ENCODE measurements at places on chromosomes 2 and 18.

DNA sequence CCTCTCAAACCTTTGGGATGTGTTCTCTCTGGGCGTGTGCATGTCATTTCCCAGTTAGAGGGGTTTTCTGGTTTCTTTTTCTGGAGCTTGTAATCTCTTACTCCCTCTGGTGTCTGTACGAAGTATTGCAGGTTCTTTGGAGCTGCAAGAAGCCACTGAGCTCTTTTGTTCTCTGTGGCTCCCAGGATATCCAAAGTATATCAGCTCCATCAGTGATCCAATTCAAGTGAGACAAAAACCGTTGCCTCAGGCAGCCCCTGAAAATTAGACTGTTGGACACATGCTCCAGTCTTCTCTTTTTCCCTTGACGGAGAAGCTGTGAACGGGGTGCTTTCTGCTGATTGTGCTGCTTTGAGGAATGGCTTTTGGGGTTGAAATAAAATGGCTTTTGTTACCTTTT, 59.0 kb upstream of the LDLRAD4 start:
- DNase-seq = no peak

- DNase-seq = no peak
Measured at GRCh38 chr2:176160986-176161824, 4.1 kb downstream of the HOXD3 start.

- DNase-seq = no peak
Measured at GRCh38 chr2:100978582-100979191, 23.4 kb upstream of the RPL31 start.

DNA sequence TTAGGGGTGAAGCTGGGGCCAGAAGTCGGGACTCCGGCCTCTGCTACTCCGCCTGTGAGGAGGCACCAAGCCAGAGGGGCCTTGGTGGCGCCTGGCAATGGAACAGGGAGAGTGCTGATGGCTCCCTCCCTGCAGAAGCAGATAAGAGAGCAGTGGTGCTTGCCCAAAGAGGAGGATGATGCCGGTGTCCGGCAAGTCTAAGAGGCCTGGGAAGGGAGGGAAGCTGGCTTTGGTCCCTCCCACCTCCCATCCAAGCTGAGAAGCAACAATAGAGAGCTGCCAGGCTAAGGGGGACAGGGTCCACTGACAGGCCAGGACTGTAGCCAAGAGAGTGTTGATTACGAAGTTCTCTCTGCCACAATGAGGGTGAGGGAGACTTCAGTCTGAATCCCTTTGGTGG, 479.5 kb downstream of the TNS1 start:
- no peak for DNase-seq

- DNase-seq = no peak
Measured at GRCh38 chr2:239249776-239250175, 151.0 kb downstream of the HDAC4 start.

DNA sequence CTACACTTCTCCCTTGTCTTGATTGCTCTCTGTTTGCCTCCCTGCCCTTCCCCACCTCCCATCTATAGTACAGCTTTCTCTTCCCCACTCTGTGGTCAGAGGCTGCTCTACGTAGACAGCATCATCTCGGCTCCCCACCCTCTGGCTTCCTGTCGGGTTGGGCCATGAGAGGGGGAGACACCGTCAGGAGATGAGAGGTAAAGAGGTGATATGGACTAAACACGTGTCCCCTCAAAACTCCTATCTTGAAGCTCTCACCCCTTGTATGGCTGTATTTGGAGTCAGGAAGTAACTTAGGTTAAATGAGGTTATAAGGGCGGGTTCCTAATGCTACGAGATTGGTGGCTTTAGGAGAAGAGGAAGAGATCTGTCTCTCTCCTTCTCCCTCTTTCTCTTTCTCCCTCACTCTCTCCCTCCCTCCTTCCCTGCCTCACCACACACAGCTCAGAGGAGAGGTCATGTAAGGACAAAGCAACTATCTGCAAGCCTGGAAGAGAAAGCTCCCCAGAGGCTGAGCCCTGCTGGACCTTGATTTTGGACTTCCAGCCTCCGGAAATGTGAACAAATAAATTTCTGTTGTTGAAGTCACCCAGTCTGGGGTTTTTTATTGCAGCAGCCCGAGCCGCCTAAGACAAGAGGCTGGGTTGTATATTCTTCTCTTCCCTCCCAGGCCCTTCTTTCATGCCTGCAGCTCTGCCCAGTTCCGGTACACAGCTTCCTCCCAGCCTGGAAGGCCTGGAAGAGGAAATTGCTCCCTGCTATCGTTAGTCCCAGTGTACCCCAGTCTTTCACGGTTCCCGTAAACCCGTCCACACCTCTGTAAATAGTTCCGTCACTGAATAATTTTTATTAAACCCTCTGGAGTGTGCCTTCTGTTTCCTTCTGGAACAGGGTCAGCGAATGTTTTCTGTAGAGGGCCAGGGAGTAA, 138.0 kb downstream of the AKAIN1 start:
- DNase-seq = no peak

DNA sequence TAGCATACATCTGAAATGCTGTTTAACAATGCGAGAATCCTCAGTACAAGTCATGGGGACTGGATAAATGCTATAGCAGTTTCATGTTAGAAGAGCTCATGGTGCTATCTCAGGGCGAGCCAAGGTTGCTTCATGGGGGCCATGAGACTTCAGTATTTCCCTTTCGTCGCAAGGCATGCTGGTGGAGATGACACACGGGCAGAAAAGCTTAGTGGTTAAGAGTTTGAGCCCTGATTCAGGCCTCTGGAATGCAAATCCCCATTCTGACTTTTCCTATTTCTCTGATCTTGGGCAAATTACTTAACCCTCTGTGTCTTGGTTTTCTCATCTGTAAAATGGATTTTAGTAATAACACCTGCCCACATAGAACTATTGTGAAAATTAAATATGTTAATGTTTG, 57.4 kb upstream of the EPHA4 start:
- DNase-seq = no peak

- no peak for DNase-seq
Measured at GRCh38 chr2:187188783-187189631, 259.0 kb downstream of the CALCRL start.

DNA sequence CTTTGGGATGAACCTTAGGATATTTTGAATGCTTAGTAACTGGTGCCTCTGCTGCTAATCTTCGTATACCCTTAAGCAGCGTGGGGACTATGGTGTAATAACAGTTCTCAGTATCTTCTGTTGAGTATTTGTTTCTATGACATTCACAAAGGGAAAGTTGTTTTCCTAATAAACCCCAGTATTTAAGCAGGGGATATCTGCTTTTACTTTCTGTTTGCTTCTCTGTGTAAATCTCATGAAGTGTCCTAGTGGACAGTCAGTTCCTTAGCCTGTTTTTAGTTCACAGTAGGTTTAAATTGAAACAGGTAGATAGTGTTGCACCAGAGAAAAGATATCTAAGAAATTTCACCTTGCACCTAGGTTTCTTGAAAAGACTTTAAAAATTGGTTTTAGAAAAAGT, 14.9 kb downstream of the KIAA1328 start:
- no peak for DNase-seq

DNA sequence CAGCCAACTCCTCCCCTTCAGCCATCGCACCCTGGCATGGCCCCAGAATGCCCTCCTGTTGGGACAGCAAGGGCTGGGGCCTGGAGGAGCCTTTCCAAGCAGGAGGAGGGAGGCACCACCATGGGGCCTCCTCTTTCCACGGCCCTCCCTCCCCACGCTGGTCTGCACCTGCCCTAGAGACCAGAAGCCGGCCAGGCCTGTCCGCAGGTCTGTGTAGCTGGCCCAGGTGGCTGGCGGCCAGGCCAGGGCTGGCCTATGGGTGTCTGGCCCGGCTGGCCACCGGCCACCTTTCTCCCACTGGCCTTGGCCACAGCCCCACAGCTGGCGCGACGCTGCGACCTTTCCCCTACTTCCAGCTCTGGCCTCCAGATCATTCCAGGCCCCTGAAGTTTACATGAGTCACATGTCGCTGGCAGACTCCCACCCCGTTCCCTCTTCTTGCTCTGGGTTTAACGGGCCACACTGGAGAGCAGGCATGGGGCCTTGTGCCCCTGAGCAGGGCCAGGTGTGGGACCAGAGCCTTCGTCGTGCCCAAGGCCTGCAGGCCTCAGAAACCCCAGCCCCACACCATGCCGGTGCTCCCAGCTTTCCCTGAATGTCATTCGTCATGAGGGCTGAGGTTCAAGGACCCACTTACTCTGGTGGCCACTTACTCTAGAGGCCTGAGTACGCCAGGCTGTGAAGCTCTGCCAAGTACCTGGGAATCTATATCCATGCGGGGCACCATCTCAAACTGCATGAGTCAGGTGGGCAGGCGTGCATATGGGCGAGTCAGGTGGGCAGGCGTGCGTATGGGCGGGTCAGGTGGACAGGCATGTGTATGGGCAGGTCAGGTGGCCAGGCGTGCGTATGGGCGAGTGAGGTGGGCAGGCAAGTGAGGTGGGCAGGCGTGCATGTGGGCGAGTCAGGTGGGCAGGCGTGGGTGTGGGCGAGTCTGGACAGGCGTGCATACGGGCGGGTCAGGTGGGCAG, 33.3 kb upstream of the KLF11 start:
- no peak for DNase-seq

- DNase-seq = no peak
Measured at GRCh38 chr2:180359522-180360282, 352.6 kb upstream of the CWC22 start.

DNA sequence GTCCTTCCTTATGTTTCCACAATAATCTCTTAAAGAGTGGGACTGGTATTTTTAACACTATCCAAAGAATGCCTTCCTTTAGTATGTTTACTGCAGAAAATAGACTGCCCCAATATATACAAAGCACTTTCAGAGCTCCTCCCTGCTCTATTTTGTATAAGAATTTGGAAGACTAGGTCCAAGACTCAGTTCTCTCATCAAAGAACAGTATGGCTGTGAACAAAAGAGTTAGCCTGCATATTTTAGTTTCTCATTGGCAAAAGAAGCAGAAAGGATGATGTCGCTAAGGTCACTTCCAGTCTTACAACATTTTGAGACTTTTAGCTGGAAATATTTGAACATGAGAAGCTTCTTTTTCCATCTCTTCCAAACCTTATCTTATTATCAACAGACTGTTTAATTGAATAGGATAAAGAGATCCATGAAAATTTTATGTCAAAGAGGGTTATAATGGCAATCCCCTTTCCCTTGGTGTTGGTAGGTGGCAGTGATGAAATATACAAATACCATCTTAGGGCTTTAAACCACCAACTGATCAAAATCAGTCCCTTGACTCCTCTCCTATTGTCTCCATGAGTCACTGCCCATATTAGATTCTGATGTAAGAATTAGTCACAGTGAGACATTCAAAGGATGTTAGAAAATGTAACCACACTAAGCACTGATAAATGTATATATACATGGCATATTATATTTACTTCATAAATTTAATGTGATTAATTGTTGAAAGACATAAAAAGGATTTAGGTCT, 266.9 kb upstream of the DSEL start:
- DNase-seq = no peak

GRCh38 chr2:148021059-148021861, at the start of gene MBD5:
Gene MBD5 (plus strand): TSS chr2:148021091.
- no peak for DNase-seq

- DNase-seq = no peak
Measured at GRCh38 chr2:44371445-44371844, 9.7 kb downstream of the CAMKMT start.

All from stimulated activated CD8-positive, alpha-beta memory T cell treated with anti-CD3 and anti-CD28 coated beads, Interleukin-15, amount 100 ng/mL, for 48 hours (primary cell).